ENCODE measurements at places on chromosomes 13 and 19.

GRCh38 chr19:19480688-19481087 lies 34.7 kb downstream of the TSSK6 start:
- DNase-seq = no peak

DNA sequence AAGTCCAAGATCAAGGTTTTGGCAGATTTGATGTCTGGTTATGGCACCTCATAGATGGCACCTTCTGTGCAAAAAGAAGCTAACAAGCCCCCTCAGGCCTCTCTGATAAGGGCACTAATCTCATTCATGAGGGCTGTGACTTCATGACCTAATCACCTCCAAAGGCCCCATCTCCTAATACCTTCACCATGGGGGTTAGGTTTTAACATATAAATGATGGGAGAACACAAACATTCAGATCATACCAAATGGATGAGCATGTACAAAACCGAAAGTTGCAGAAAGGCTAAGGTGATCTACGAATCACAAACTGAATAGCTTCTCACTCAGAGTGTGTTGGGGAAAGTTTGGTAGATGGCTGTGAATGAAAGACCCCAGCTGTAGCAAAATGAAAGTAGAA lies 217.4 kb downstream of the TBC1D4 start:
- DNase-seq = no peak

- no peak for DNase-seq
These were observed 144.6 kb downstream of the GGACT start for GRCh38 chr13:100443998-100444328.

- no peak for DNase-seq
These were observed 9.7 kb upstream of the SPACA4 start for GRCh38 chr19:48596679-48597465.

DNA sequence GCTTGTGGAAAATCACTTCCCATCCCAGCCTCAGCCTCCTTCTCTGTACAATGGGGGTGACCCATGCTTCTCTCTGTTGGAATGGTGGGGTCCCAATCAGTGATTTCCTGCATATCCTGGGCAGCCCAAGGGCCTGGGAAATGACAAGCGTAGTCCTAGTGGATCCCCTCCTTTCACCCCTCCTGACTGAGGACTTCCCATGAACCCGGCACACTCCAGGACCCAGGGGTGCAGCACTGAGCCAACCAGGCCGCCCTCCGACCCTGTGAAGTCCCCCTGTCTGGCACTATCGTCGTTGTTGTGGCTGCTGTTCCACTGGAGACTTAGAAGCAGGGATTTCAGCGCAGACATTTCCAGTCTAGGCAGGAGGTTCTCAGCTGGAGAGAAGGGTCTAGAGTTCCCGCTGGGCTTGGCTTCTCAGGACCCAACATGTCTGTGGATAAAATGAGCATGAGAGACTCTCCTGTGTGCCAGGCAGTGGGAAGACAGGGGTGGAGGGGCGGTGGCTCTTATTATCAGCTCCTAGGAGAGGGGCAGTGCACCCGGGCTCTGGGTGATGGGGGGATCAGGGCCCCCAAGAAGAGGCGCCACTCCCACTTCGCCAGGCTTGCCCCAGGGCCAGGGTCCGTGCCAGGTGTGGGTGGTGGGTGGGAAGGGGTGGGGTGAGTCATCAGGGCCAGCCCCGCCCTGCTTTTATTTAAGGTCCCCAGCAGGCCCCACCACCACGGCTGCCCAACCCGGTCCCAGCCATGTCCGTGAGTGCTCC lies at the start of gene LGALS7B:
Gene LGALS7B, plus strand, starts transcription at position 723 of the 766 bp plus-strand sequence. Its CDS starts 27 bp downstream, at position 750.
- peak; percentile 58 for DNase-seq

DNA sequence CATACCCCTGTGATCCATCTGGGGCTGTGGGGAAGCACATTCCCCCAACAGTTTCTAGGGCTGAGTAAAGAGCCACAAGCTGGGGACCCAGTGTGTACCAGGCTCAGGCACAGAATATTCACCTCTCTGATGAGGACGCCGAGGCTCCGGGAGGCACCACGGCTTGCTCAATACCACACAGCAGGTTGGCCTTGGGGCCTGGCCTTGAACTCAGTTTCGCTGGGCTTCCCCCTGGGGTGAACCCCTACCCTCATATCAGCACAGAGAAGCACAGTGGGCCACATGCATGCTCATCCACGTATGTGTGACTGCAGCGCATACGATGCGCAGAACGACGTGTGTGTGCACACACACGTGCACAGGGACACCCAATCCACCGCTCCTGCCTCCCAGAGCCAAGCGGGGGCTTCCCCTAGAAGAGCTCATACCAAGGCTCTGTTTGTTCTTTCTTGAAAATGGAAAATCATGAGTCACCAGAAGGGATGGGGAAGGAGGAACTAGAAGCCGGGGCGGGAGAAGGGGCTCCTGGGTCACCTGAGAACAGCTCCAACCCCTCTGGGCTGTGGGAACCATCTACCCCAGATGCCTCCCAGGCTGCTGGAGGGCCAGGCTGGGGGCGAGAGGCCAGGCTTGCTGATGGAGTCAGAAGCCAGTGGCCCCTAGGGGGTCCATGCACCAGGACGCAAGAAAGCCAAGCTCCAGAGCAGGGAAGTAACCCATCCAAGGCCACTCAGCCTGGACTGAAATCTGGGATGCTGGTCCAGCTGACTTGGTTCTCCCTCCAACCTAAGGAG lies 4.9 kb upstream of the PDE4C start:
- DNase-seq = no peak

DNA sequence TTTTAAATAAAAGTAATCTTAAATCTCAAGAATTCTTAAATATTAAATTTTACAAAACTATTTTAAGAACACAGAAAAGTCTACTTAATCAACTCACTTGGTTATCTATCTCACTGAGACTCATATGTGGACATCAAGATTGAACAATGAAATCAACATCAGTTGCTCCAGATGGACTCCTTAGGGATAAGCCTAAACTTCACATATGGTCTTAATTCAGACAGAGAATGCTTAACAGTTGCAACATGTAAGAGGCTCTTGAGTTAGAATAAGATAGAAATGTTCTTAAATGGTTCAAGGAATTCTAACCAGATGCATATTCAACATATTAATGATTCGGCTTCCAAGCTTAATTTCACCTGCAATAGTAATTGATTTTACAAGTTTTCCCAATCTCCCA lies 1730.9 kb downstream of the PCDH9 start:
- no peak for DNase-seq

DNA sequence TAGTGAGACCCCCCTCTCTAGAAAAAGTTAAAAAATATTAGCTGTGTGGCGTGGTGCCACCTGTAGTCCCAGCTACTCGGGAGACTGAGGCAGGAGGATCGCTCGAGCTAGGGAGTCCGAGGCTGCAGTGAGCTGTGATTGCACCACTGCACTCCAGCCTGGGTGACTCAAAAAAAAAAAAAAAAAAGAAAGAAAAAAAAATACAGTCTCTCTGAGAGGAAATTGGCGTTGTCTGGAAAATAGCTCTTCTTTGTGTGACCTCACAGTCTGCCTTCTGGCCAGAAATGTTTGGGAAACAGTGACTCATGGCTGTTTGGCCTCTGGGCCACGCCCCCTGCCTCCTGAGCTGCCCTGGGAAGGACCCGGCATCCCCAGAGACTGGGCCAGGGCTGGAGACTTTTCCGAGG lies 10.7 kb downstream of the MARCHF2 start:
- DNase-seq = peak; percentile 98

DNA sequence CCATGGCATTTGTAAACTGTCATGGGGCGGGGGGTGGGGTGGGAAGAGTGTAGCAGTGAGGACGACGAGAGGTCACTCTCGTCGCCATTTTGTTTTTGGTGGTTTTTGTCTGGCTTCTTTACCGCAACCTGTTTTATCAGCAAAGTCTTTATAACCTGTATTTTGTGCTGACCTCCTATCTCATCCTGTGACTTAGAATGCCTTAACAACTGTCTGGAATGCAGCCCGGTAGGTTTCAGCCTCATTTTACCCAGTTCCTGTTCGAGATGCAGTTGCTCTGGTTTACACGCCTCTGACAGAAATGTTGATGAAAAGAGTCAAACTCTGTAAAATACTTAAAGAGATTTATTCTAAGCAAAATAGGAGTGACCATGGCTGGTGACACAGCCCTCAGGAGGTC lies 852.0 kb downstream of the DACH1 start:
- no peak for DNase-seq

DNA sequence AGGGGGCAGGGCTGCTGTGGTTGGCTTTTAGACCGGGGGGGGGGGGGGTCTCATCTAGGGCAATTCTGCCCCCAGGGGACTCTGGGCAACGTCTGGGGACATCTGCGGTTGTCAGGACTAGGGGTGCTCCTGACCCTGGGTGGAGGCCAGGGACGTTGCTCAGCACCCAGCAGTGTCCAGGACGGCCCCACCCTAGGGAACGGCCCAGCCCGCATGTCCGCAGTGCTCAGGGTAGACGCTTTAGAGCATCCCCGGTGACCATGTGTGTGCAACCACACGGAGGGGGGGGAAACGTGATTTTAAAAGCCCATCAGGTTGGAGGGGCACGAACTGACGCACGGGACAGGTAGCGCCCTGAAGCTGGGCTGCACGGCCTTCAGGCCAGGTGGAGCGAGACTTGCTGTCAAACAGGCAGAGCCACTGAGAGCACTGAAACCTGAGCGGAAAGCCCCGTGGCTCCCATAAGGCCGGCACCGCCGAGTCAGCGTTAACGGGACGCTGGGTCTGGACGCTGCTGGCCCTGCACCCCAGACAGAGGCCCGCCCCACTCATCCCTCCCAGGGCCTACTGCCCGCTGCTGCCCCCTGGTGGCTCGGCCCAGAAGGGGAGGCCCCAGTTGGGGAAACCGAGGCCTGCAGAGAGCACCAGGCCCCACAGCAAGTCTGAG lies 8.3 kb downstream of the CACTIN start:
- peak; percentile 88 for DNase-seq

GRCh38 chr13:71583581-71583980 lies 283.4 kb downstream of the DACH1 start:
- DNase-seq = no peak

DNA sequence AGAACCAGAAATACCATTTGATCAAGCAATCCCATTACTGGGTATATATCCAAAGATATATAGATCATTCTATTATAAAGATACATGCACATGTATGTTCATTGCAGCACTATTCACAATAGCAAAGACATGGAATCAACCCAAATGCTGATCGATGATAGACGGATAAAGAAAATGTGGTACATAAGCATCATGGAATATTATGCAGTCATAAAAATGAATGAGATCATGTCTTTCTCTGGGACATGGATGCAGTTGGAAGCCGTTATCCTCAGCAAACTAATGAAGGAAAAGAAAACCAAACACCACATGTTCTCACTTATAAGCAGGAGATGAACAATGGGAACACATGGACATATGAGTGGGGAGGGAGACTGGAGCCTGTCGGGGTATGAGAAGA lies 1540.9 kb upstream of the MIR17HG start:
- no peak for DNase-seq

GRCh38 chr13:113973218-113974164 lies at the start of gene C13orf46:
Gene C13orf46, minus strand, starts transcription at chr13:113974076. Its CDS starts 79 bp downstream, at chr13:113973997.
- peak; percentile 64 for DNase-seq

- peak; percentile 84 for DNase-seq
These were observed 9.9 kb upstream of the FPR3 start for GRCh38 chr19:51784922-51785690.

DNA sequence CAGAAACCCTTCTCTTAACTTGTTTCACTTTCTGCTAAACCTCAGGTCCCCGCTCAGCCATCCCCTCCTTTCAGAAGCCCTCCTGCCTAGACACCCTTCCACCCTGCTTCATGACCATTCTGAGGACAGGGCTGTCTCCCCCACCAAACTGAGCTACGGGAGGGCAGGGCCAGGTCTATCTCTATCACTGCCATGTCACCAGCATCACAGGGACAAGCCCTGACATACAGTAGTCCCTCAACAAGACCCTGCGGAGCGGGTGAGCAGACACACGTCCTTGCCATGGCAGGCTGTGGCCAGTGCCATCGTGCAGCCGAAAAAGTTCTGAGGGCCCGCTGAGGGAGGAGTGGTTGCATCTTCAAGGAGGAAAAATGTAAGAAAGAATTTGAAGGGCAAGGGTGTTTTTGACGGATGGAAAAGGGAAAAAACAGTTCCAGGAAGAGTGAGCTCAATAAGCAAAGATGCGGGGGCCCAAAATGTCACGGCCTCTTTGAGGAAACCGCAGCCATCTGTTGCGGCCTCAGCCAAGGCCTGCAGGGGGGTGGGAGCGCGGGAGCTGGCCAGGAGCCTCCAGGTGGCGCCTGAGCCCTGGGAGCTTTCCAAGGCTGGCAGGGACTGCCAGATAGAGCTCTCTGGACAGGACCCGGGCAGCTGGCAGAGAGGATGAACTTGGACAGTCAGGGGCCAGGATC lies 8.1 kb downstream of the PTGIR start:
- DNase-seq = no peak

DNA sequence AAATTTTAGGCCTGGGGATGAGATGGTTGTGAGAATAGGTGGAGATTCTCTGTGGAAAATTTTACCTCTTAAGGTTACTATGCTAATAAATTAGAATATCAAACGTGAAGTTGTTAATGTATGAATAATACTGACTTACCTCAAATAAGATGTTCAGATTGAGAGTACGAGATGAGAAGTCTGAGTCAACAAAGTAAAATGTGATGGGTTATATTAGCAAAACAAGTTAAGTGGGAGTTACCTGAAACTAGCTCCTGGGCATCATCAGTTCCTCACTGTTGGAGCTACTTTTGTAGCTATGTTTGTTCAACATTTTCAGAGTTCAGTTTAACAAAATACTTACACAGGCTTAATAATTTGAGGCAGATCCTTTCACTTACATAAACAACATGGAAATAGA lies 108.6 kb downstream of the PIBF1 start:
- no peak for DNase-seq

DNA sequence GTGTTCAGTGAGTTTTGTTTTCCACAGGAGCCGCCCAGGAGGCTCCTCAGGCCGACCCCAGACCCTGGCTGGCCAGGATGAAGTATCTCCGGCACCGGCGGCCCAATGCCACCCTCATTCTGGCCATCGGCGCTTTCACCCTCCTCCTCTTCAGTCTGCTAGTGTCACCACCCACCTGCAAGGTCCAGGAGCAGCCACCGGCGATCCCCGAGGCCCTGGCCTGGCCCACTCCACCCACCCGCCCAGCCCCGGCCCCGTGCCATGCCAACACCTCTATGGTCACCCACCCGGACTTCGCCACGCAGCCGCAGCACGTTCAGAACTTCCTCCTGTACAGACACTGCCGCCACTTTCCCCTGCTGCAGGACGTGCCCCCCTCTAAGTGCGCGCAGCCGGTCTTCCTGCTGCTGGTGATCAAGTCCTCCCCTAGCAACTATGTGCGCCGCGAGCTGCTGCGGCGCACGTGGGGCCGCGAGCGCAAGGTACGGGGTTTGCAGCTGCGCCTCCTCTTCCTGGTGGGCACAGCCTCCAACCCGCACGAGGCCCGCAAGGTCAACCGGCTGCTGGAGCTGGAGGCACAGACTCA lies 12.9 kb downstream of the B3GNT3 start:
- no peak for DNase-seq

DNA sequence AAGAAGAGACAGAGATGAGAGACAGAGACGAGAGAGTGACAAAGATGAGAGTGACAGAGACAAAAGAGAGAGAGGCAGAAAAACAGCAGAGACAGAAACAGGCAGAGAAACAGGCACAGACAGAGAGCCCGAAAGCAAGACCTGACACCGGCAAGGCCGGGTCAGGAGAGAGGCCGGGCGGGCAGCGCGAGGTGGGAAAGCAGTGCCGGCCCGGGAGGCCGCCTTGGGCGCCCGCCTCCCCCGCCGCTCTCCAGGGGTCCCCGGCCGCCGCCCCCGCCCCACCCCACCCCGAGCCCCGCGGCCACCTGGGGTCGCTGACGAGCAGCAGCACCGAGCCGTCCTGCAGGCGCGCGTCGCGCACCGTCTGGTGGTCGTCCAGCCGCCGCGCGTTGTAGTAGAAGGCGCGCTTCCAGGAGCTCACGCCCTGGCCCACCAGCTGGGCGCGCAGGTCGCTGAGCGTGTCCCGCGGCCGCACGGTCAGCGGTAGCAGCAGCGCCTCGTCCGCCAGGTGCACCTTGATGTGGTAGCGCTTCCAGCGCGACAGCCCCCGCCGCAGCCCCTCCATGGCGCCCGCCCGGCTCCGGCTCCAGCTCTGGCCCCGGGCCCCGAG lies at the start of gene TINCR:
Gene TINCR, minus strand, starts transcription at position 594 of the 610 bp plus-strand sequence.
- no peak for DNase-seq

Data from sigmoid colon (tissue), 7 donors.